Fibroblast of skin of right biceps (primary cell): ENCODE measurements at places on chromosomes 12 and 14.

GRCh38 chr12:68410018-68410660 is 78.0 kb upstream of the MDM1 start:
- DNase-seq, result no peak

DNA sequence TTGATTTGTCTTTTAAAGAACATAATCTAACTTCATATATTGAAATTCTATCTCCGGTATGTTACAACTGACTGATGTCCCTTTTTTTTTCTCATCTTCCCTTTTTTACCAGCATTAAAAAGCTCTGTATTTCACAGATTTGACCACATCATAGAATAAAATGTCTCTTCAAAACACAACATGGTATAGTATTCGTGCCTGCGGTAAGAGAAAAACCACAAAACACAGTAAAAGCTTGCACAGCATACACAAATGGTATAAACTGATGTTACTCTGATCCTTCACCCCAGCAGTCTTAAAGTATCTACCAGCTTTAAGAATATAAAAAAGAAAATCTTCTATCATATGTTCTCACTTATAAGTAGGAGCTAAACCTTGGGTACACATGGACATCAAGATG is 83.4 kb downstream of the HECTD1 start:
- peak; percentile 43 for DNase-seq

- DNase-seq, result no peak
These were observed 19.4 kb upstream of the IFNG start for GRCh38 chr12:68178774-68179439.

GRCh38 chr12:42525444-42525843 is 64.1 kb downstream of the PRICKLE1 start:
- DNase-seq, result no peak

GRCh38 chr12:128856035-128856790 is 2.9 kb downstream of the GLT1D1 start:
- DNase-seq, result no peak

DNA sequence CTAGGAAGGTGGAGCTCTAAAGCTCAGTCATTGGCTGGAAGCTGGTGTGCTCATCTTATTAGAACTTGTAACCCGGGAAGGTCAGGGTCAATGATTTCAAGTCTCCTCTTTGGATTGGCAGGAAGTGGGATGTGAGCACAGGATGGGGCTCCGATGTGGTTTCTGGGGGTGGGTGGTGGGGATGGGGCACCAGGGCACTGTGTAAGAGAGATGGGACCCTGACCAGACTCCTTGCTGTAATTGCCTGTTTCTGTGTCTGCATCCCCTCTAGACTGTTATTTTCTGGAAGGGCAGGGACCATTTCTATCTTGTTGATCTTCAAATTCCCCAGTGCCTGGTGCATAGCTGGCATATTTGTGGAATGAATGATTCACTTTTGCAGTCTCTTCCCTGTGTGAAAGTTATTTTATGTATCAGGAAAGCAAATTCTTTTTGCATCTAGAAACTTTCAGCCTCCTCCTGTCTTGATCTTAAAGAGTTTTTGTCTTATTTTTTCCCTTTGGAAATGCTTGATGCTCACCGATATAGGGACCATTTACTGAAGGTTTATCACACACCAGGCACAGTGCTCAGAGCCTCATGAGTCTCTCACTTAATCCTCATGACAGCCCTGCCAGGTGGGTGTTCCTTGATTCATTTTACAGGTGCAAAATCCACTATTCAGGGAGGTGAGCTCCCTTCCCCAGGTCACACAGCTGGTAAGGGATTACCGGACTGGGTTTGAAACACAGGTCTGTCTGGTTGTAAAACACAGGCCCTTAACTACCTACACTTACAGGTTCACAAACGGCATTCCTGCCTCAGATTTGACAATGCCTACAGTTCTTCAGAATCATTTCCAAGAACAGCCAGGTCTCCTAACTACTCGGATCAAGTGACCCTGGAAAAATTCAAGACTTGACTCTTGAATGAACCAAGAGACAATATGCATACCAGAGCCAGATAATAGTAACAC is 86.9 kb upstream of the IGF1 start:
- DNase-seq, result peak; percentile 94

DNA sequence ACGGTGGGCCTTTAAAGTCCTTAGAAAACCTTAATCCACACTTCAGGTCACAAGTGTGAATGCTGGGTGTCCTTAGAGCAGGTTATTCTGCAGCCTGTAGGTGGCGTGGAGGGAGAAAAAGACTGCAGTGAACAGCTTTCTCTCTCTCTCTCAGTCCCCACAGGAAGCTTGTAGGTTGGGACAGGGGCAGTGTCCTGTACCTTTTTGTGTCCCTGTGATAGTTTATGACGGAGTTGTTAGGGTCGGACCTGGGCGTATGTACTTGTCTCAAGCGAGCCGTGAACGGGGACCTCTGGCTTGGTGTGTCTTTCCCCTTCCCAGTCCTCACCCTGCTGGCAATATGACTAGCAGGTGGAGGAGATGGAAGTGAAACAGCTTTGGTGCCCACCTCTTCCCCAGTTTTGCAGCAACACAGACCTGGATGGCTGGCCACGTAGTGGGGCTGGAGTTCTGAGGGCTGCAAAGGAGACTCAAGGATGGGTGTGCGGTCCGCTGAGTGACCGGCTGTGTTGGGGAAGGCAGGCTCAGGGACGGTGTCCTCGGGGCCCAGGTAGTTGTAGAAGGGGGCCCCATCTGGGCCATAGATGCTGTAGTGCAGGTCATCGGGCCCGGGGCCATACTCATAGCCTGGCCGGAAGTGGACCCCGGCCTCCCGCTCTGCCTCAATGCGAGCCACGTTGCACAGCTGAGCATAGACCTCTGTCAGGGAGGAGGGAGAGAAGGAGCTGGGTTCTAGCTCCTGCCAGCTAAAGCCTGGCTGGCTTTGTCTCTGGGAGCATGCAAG is 8.9 kb downstream of the ISCA2 start:
- peak; percentile 49 for DNase-seq

DNA sequence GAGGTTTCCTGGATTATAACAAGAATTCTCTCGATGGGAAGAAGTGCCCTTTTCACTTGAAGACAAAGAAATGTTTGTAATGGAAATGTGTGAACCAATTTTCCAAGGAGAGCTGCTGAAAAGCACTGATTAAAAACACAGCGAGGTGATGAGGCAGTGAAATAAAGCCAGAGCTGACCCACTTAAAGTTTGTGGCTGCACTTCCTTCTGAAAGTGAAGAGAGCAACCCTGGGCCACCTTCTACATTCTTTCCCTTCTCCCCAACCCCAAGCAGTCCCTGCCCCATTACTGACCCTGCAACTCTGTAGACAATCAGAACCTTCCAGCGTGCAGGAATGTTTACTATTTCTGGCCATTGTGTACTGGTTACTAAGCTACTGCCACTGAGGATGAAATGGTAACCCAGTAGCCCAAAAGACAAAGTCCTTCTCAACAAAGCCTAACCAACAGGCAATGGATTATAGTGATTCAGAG is 173.9 kb downstream of the TTC7B start:
- peak; percentile 11 for DNase-seq

DNA sequence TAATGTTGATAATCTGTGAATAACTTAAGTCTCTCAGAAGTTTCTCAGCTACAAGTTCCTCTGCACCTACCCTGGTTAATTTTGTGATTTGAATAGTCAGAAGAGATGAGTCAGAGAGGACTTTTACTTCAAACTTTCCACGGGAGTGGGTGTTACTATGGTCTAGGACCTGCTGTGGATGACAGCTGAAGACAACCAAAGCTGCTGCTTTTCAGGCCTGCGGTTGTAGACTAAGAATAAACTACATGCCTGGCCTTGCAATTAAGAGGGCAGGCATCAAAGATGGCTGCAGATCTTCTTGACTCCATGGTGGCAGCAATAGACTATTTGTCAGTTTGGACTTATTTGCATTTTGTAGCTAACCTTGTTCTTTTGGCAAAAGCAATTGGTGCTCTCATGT is 227.1 kb upstream of the KRR1 start:
- no peak for DNase-seq

- DNase-seq, result peak; percentile 74
These were observed 14.0 kb downstream of the CCER1 start for GRCh38 chr12:90940872-90941499.

DNA sequence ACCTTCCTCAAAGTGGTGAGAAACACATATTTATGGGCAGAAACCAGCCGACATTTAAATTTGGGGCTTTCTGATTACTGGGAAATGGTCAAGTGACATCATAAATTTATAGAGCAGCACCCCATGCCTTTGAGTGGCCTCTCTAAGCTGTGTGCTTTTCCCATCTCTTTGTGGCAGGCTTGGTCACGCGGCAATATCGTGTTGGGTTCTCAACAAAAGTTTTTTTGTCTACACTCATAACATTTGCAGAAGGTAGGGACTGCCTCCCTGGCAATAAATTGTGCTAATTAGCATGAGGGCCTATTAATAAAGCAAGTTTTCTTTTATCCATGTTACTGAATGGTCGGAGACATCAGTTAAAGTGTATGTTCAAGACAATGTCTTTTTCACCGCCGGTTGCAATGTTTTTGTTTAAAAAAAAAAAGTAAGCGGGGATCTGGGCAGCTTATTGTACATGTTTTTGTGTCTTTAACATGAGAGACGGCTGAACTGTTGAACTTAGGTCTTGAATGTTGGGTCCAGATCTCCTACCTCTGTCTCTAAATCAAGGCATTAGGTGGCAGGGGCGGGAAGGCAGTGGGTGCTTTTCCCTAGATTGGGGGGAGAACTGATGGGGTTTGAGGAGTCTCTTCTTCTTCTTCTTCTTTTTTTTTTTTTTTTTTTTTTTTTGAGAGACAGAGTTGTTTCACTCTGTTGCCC is 193.3 kb downstream of the PHETA1 start:
- DNase-seq, result no peak

DNA sequence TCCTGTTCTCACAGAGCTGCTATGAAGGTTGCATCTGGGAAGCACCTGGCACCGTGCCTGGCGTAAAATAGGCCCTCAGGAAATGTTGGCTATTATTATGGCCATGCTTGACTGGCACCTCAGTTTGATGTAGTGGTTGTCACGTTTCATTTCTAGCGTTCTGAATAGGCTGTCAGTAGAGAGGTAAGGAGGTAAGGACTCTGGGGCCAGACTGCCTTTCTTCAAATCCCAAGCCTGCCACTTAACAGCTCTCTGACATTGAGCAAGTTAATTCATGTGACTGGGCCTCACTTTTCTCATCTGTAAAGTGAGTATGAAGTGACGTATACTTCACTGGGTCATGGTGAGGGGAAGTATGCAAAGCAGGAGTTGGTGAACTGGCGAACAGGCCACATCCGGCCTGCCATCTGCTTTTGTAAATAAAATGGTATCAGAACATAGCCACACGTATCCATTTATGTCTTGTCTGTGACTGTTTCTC is 196.2 kb downstream of the CACNA1C start:
- DNase-seq, result peak; percentile 83

DNA sequence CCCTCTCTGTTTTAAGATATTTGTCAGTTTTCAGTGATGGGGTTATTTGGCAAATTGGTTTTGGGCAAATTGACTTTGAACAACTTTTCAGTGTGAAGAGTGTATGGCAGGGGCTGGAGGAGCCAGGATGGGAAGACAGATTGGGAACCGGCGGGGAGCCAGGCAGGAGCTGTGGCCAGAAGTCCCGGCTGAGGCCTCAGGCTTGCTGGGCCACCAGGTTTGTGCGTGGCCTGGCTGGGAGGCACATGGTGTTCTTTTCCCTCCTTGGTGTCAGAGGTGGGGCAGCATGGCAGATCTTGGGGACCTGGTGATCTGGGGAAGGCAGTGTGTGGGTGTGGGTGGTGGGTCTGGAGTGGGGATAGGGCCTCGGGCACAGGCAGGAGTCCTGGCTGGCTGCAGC is 61.1 kb downstream of the SLC25A47 start:
- no peak for DNase-seq

DNA sequence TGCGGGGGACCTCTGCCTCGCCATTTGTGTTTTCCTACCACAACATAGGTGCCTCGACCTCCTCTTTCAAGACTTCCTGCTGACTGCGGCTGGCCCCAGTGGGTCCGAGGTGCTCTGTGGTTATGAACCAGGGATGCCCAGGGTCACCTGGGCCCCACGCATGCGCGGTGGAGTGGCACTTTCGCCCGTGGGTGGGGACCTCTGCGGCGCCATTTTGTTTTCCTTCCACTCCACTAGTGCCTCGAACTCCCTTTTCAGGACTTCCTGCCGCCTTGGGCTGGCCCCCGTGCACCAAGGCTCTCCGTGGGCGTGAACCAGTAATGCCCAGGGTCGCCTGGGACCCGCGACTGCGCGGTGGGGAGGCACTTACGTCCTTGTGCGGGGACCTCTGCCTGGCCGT is 351.6 kb downstream of the ALG10 start:
- no peak for DNase-seq

DNA sequence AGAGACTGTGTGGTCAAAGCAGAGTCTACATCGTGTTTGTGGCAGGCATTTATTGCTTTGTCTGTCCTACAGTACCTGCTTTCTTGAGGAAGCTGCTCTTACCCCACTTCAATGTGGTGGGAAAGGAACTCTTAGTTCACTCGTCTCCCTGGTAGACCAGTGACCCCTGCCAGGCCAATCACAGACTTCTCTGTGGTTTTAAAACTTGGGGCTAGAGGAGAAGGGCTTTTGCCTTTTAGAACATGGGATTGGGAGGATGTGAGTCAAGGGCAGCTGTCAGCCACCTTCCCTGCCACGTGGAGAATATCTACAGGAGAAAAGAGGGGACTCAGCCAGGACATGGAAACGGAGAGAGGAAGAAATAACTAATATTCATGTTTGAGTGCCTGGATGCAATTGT is 36.8 kb upstream of the TMED10 start:
- no peak for DNase-seq

- DNase-seq, result no peak
These were observed 42.8 kb downstream of the KDM2B start for GRCh38 chr12:121537814-121538698.

DNA sequence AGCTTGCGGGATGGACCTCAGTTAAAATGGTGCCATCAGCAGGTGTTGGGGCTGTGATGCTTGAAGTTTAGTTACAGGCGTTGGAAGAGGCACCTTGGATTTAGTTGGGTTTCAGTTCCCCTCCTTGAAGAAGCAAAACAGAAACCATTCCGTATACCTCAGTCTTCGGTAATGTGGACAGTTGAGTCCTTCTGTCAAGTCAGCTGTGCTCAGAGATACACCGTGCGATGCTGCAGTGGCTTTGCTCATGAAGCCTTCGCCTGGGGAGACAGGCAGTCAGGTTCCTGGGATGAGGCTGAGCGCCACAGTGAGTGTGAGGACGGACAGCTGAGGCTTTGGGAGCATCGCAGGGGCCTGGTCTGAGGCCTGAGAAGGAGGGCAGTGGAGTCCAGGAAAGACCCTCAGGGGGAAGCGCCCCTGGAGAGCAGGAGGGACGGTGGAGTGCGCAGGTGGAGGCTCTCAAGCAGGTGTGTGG is 7.4 kb downstream of the RAN start:
- no peak for DNase-seq

- no peak for DNase-seq
These were observed 2.9 kb downstream of the GLIPR1 start for GRCh38 chr12:75483431-75483830.
